NCI-H1417 (cell line): ENCODE measurements at places on chromosomes 11 and 22.

DNA sequence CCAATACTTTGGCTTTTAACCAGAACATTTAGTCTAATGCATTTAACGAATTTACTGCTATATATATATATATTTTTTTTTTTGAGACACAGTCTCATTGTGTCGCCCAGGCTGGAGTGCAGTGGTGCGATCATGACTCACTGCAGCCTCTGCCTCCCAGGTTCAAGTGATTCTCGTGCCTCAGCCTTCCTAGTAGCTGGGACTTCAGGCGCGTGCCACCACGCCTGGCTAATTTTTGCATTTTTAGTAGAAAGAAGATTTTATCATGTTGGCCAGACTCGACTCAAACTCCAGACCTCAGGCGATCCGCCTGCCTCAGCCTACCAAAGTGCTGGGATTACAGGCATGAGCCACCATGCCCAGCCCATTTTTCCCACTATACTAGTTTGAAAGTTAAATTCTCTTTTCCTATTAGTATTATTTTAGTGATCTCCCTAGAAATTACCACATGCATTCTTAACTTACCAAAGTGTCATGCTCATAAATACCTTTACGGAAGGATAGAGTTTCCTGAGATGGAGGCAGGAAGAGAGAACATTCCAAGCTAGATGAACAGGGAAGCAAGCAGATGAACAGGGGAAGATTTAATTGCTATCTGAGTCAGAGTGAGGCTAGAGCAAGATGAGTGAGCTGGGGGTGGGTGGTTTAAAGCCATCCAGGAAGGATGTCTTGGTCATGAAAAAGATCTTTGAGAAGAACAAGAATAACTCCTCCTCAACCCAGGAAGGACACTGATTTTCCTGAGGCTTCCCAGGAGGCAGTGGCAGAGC, 4.4 kb upstream of the PGAP2 start:
- DNase-seq: no peak

- no peak for DNase-seq
Observed at GRCh38 chr11:96288915-96289314, 54.1 kb downstream of the MAML2 start.

GRCh38 chr11:65169164-65169641, 830 bp upstream of the SPDYC start:
- no peak for DNase-seq

- no peak for DNase-seq
Observed at GRCh38 chr11:76654980-76655379, 15.6 kb downstream of the LRRC32 start.
